ENCODE measurements at places on chromosomes 7 and 10. TPM values are rescaled to one million over a fixed set of nuclear protein-coding genes. Genes with fewer than 3 reads are reported as not detected.

Gene ADCYAP1R1
- 7.4 TPM for total RNA-seq

Gene PLEKHS1
- not detected for total RNA-seq

DNA sequence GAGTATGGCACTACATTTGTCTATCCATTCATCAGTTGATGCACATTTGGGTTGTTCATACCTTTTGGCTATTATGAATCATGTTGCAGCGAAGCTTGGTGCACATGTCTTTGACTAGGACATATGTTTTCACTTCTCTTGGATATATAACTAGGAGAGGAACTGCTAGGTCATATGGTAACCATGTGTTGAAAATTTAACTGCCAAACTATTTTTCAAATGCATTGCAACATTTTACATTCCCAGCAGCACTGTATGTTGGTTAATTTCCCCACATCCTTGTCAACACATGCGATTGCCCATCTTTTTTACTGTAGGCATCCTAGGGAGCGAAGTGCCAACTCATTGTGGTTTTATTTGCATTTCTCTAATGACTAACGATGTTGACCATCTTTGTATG is 183.4 kb downstream of the PRKCQ start:
- no peak for DNase-seq

- DNase-seq: no peak
These were observed 795.5 kb downstream of the TNS3 start for GRCh38 chr7:46786221-46786954.

- DNase-seq: no peak
These were observed 64.3 kb downstream of the EZH2 start for GRCh38 chr7:148819697-148820360.

DNA sequence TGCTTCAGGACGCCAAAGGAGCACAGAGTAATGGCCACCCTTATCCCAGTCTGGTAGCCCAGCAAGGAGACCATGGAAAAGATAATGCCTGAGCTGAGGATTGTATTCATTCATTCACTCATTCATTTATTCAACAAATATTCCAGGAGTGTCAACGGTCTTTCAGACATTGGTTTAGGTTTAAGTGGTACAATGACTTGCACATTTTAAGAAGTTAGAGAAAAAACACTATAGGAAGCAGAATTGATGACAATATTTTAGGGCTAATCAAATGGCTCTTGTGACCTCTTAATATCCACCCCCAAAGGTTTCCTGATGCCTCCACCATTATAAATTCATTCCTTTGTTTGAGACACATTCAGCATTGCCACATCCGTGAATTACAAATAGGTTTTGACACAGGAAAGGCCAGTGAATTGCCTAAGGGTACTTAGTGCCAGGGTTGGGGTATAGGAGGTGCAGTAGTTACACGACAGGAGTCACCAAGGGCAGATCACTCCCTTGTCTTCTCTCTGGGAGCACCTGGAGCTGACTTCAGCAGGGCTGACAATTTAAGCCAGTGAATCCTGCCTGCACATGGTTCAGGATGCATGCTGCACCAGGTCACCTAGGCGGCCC is 269.5 kb downstream of the CREB5 start:
- no peak for DNase-seq

Gene CALHM3
- not detected for total RNA-seq

Data from H9 (cell line).